ENCODE measurements at places on chromosomes 7 and 10.

DNA sequence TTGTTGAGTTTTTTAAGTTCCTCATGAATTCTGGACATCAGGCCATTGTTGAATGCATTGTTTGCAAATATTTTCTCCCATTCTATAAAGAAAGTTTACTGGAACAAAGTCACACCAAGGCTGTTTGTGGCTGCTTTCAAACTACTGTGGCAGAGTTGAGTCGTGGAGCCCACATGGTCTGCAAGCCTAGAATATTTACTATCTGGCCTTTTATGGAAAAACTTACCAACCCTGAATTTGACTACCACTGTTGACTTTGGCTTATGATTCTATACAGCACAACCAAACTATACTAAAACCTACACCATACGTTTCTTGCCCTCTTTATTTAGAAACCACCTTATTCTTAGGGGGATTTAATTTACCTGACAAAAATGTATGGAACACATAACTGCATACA lies 239.1 kb downstream of the KCNMA1 start:
- no peak for DNase-seq

DNA sequence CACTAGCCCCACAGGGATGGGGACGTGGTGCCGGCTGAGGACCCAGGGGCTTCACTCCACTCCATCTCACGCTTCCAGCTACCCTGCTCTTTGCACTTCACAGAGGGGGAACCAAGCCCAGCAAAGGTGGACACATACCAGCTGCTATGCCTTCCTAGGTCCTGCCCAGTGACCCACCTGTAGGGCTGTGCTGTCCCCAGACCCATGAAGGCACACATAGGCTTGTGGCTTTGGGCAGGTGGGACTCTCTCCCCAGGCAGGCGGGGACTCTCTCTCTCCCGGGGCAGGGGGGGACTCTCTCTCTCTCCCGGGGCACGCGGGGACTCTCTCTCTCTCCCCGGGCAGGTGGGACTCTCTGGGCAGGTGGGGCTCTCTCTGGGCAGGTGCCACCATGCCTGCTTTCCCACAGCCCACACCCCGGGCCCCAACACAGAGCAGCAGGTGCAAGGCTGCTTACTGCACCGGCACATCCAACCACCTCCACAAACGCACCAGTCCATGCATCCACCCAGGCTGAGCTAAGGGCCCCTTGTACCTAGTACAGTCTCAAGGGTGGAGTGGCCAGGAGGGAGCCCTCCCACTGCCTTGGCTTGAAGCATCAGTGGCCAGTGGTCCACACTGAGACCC lies 13.8 kb upstream of the GPR146 start:
- no peak for DNase-seq

- no peak for DNase-seq
Observed at GRCh38 chr7:515628-516027, 4.0 kb downstream of the PDGFA start.

DNA sequence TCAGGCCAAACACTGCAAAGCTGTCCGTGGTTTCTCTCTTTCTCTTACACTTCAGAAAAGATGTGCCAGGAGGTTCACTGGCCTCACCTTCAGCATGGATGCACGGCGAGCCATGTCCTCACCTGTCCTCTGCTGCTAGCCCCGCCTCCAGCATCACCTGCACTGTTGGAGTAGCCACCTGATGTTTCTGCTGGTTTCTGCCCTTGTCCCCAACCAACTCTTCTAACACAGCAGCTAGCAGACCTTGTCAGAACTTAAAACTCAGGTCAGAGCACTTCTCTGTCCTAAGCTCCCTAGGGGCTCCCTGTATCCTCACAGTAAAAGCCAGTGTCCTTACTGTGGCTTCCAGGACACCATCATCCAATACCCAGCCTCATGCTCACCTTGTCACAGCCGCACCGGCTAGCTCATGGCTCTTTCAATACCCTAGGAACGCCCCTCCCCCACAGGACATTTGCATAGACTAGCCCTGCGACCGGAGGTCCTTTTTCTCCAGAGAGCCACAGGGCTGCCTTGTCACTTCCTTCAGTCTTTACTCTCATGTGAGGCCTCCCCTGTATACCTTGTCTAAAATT lies 15.2 kb downstream of the PALD1 start:
- DNase-seq = peak; percentile 51

GRCh38 chr10:100793055-100793454 lies 47.7 kb downstream of the PAX2 start:
- DNase-seq = no peak

DNA sequence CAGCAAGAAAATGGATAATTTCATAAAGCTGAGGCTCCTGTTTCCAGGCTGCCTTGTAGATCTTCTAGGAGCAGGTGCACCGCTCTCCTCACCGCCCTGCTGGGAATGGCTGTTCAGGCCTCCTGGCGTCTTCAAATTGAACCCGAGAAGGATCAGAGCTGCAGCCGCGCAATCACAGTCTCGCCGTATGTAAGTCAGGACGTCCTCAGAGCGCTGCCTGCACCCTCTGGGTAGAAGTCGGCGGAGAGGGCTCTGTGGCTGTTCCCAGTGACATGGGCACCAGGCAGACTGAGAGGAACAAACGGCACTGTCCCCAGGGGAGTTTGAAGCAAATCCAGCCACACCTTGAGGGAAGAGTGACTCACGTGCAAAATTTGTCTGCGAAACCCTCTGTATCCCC lies 476.9 kb downstream of the TCERG1L start:
- DNase-seq = no peak

Data from common myeloid progenitor, CD34-positive (primary cell).